CD4-positive, CD25-positive, alpha-beta regulatory T cell (primary cell): ENCODE measurements at places on chromosomes 13 and 19. TPM values are rescaled to one million over a fixed set of nuclear protein-coding genes. Genes with fewer than 3 reads are reported as not detected.

CYP4F2 gene
- total RNA-seq, result not detected

NECTIN2 gene
- total RNA-seq, result 1.1 TPM

PLIN5 gene
- total RNA-seq, result not detected

SELENOV gene
- total RNA-seq, result not detected

EEF1AKMT1 gene
- total RNA-seq, result 3.0 TPM

SYNGR4 gene
- not detected for total RNA-seq

LMTK3 gene
- total RNA-seq, result 6.3 TPM

PLK5 gene
- total RNA-seq, result not detected

DNA sequence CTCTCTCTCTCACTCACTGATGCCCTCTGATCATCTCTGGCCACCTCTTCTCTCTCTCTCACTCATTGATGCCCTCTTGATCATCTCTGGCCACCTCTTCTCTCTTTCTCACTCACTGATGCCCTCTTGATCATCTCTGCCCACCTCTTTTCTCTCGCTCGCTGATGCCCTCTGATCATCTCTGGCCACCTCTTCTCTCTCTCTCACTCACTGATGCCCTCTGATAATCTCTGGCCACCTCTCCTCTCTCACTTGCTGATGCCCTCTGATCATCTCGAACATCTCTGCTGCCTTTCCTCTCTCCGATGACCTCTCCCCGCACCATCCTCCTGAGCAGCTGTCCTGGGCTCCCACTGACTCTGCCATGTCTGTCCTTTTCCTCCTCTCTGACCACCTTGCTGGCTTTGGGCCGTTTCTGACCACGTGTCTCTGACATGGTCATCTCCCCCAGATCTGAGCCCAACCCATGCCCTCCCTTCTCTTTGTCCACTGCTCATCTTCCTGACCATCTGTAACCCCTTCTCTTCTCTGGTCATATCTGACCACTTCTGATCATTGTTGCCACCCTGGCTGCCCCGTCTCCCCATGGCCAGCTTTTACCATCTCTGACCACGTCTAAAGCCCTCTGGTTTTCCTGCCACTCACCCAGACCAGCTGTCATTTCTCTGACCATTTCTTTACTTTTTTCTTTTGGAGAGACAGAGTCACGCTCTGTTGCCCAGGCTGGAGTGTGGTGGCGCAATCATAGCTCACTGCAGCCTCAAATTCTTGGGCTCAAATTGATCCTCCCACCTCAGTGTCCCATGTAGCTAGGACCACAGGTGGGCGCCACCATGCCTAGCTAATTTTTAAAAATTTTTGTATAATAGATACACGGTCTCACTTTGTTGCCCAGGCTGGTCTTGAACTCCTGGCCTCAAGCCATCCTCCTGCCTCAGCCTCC, 2.4 kb downstream of the LRFN3 start:
- peaks cover 33% of the 10 kb centered on the region for H3K4me1 ChIP-seq
- no peak for DNase-seq
- peak overlapping the region; percentile 68 for H3K4me3 ChIP-seq

DNA sequence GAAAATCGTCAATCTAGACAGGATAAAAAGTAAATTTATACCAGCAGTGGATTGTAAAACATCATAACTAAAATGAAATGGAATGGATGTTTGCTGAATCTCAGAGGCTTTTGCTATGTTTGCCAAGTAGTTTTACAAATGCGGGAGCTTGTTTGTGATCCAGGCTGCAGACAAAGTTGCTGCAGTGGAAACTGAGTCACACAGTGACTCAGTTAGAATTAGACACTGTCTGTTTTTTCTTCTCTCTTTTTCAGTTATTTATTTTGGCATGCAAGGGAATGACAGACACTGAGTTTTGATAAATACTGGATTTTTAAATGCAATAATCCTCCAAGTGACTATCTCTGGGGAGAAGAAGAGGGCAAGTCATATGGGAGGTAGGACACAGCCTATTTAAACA, 4.6 kb upstream of the PNMA8A start:
- no peaks in the 10 kb centered on the region for H3K36me3 ChIP-seq
- no peak overlapping the region for H3K4me3 ChIP-seq
- DNase-seq, result no peak
- no peaks in the 10 kb centered on the region for H3K4me1 ChIP-seq
- H3K27me3 ChIP-seq, result peaks cover 5% of the 10 kb centered on the region
- no peak overlapping the region for H3K27ac ChIP-seq

- H3K4me3 ChIP-seq, result no peak overlapping the region
- DNase-seq, result no peak
- H3K4me1 ChIP-seq, result no peaks in the 10 kb centered on the region
- no peaks in the 10 kb centered on the region for H3K27me3 ChIP-seq
Observed at GRCh38 chr19:43300876-43301765, 31.8 kb upstream of the PSG9 start.

GRCh38 chr13:112668924-112669323, 20.9 kb upstream of the ATP11A start:
- H3K36me3 ChIP-seq, result no peaks in the 10 kb centered on the region
- no peaks in the 10 kb centered on the region for H3K27me3 ChIP-seq
- peaks cover 6% of the 10 kb centered on the region for H3K4me1 ChIP-seq
- H3K4me3 ChIP-seq, result no peak overlapping the region
- DNase-seq, result no peak

DNA sequence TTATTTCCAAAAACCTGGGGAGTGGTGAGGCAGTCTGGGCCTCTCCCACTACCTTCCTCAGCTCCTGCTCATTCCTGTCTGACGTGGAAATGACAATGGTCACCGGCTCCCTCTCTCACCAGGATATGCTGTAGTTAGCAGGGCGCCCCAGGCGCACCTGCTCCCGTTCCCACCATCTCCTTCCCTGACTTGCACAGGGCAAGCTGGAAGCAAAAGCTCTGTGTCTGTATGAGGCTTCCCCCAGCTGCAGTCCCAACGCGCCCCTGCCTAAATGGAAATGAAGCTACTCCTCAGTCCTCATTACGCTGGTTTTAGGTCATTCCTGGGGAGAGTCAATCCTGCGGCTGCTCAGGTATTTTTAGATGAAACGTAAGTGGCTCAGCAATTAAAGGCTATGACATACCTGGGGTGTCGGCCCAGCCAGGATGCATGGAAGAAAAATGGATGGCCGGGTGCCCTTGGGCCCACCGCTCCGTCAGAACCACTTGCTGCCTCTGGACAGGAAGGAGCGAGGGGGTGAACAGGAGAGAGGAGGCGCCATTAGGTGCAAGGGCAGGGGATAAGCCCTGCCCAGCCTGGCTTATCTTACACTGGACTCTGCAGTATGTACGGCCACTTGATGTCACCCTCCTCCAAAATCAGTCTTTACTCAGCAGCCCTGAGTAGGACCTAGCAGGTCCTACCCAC, 32.4 kb downstream of the DHRS12 start:
- no peak overlapping the region for H3K4me3 ChIP-seq
- H3K27me3 ChIP-seq, result no peaks in the 10 kb centered on the region
- peaks cover 22% of the 10 kb centered on the region for H3K36me3 ChIP-seq
- H3K4me1 ChIP-seq, result no peaks in the 10 kb centered on the region
- DNase-seq, result no peak

DNA sequence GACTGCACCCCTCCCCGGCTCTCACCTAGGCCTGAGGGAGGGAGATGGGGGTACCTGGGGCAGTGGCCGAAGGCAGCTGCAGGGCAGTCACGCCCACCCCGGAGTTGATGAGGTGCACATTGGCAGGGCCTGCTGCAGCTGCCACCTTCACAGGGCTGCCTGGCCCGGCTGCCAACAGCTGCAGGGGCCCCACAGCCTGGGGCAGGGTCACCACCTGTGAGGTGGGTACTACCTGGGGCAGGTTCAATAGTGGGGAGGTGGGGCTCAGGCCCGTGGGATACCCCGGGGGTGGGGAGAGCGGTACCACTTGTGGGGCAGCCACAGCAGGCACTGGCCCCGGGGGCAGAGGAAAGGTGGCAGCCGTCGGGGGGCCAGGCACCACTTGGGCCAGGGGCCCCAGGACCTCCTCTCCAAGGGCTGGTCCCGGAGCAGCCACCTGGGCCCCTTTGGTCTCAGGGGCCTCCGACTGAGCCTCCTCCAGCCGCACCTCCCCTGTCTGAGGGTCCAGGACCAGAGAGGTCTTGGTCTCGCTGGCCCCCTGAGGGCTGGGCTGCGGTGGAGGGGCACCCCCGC, 2.7 kb downstream of the SIX5 start:
- no peaks in the 10 kb centered on the region for H3K36me3 ChIP-seq
- no peak overlapping the region for H3K4me3 ChIP-seq
- no peak for DNase-seq
- H3K4me1 ChIP-seq, result peaks cover 30% of the 10 kb centered on the region
- no peak overlapping the region for H3K27ac ChIP-seq
- no peaks in the 10 kb centered on the region for H3K27me3 ChIP-seq

- no peaks in the 10 kb centered on the region for H3K27me3 ChIP-seq
- H3K4me3 ChIP-seq, result peak overlapping the region; percentile 94
- peaks cover 60% of the 10 kb centered on the region for H3K4me1 ChIP-seq
Observed at GRCh38 chr19:38850436-38850975, 720 bp upstream of the HNRNPL start.

- peaks cover 21% of the 10 kb centered on the region for H3K4me1 ChIP-seq
- peak overlapping the region; percentile 68 for H3K27ac ChIP-seq
- no peaks in the 10 kb centered on the region for H3K27me3 ChIP-seq
- peaks cover 58% of the 10 kb centered on the region for H3K36me3 ChIP-seq
- no peak overlapping the region for H3K4me3 ChIP-seq
- DNase-seq, result peak; percentile 62
Observed at GRCh38 chr13:46126552-46127357, 21.9 kb upstream of the CPB2 start.

- H3K27ac ChIP-seq, result peak overlapping the region; percentile 71
- peak; percentile 21 for DNase-seq
- H3K4me1 ChIP-seq, result peaks cover 41% of the 10 kb centered on the region
- H3K36me3 ChIP-seq, result peaks cover 50% of the 10 kb centered on the region
Observed at GRCh38 chr19:10551698-10552301, 8.1 kb downstream of the ATG4D start.

DNA sequence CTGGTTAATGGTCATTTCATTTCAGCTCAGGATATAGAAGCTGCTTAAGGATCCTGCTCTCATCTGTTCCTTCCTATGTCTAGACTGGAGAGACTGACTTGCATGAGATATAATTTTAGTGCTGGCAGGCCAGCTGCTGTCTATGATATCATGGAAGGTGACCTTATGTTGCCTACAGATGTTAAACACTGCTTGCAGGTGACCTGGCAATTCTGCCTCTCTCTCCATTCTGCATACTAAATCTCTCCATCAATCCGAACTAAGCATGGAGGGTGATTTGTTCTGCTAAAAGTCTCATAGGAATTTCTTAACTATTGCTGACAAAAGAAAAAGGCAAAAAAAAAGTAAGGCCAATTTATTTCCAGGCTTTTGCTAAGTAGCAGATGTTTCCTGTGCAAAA, 81.0 kb downstream of the CCNA1 start:
- no peaks in the 10 kb centered on the region for H3K4me1 ChIP-seq
- H3K27me3 ChIP-seq, result no peaks in the 10 kb centered on the region
- H3K4me3 ChIP-seq, result no peak overlapping the region
- no peak overlapping the region for H3K27ac ChIP-seq
- DNase-seq, result no peak

- peaks cover 2% of the 10 kb centered on the region for H3K4me1 ChIP-seq
- H3K4me3 ChIP-seq, result no peak overlapping the region
- no peaks in the 10 kb centered on the region for H3K36me3 ChIP-seq
- no peak overlapping the region for H3K27ac ChIP-seq
- DNase-seq, result no peak
Observed at GRCh38 chr13:27403203-27403678, 21.2 kb upstream of the GTF3A start.

- H3K27ac ChIP-seq, result no peak overlapping the region
- peaks cover 27% of the 10 kb centered on the region for H3K4me1 ChIP-seq
- no peak overlapping the region for H3K4me3 ChIP-seq
- H3K36me3 ChIP-seq, result peaks cover 7% of the 10 kb centered on the region
- H3K27me3 ChIP-seq, result no peaks in the 10 kb centered on the region
Observed at GRCh38 chr13:113589961-113590339, 5.4 kb downstream of the TFDP1 start.

DNA sequence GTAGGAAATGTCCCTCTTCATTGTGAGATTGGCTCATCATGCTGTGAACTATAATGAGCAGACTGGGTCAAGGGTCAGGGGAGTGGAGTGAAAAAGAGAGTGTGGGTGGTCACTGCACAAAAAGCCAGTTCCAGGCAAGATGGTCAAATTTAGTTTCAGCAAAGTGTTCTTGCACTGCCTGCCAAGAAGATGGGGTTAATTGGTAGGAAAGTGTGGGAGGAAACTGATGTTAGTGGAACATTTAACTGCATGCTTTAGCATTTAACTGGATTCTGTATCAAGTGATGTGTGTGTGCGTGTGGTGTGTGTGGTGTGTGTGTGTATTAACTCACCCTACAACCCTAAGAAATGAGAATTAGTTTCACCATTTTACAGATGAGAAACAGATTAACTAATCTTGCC, 131.6 kb downstream of the COG6 start:
- H3K27ac ChIP-seq, result no peak overlapping the region
- no peak for DNase-seq
- no peaks in the 10 kb centered on the region for H3K4me1 ChIP-seq
- no peak overlapping the region for H3K4me3 ChIP-seq
- no peaks in the 10 kb centered on the region for H3K36me3 ChIP-seq
- H3K27me3 ChIP-seq, result no peaks in the 10 kb centered on the region

DNA sequence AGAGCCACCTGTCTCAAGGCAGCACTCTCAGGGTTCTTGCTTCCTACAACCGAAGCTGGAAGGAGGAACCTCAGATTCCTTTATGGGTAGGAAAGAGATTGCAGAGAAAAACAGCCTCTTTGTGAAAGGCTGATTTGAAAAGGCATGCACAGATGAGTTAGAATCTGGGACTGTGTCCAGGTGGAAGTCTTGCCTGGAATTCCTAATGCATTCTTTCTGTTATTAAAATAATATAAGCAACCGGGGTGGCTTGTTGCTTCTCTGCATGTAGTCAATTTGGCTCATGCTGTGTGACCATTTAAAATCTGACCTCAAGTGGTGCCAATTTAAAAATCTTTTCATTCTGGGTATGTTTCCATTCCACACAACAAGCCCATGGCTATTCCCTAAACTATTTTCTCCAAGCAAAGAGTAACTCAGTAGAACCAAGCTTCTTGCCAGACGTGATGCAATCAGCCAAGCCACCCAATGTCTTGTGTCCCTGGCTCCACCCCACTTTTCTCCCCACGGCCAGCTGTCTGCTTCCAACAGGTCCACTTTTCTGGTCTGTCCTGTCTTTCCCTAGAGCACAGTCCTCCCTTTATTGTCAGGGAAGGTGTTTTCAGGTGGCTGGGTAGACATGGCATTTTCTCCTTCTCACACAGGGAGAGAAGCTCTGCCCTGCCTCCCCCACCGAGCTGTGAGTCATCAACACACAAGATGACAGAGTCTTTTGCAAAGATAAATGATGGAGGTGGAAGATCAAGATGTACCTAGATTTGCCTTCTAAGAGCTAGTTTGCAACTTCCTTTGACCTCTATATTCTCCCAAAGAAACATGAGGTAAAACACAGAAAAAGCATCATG, 394.3 kb downstream of the FOXO1 start:
- DNase-seq, result peak; percentile 20
- H3K27ac ChIP-seq, result no peak overlapping the region
- peaks cover 12% of the 10 kb centered on the region for H3K4me1 ChIP-seq
- H3K4me3 ChIP-seq, result no peak overlapping the region
- H3K27me3 ChIP-seq, result no peaks in the 10 kb centered on the region

- no peak overlapping the region for H3K4me3 ChIP-seq
- H3K36me3 ChIP-seq, result peaks cover 32% of the 10 kb centered on the region
- no peak for DNase-seq
Observed at GRCh38 chr13:20810808-20811207, 37.0 kb upstream of the EEF1AKMT1 start.
